ENCODE measurements at places on chromosomes 7 and 10.
A peak's percentile ranks its signal among the peaks of the same experiment; 100 is the strongest.

DNA sequence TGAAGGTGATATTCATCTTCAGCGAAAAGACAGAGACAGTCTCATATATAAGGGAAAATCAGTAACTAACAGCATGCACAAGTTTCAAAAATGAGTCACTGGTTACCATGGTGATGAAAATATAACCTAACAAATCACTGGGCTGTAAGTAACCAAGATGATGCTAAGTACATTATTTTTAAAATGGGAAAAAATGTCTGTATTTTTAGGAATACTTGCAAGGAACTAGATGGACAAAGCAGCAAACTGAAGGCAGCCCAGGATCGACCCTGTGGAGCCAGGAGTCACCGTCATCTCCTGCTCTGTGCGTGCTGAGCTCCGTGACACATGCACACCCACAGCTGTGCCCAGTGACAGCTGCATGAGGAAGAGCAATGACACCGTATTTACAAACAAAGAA, 137.3 kb downstream of the ELMO1 start:
- DNase-seq, result no peak

DNA sequence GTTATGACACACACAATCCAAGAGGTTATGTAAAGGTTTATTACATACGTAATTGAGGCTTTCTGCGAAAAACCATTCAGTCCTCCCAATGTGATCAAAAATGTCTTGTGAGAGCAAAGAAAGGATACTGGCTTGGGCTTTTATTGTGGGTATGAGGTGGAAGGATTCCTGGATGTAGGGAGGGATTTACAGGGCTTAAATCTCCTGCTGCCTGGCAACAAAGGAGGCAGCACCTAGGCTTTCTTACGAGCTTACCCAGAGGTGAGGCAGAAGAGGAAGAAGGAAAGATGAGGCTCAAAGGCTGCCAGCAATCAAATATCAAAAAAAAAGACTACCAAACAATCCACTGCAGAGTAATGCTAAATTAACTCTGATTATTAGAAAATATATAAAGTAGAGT, 1149.5 kb upstream of the POT1 start:
- DNase-seq, result no peak

DNA sequence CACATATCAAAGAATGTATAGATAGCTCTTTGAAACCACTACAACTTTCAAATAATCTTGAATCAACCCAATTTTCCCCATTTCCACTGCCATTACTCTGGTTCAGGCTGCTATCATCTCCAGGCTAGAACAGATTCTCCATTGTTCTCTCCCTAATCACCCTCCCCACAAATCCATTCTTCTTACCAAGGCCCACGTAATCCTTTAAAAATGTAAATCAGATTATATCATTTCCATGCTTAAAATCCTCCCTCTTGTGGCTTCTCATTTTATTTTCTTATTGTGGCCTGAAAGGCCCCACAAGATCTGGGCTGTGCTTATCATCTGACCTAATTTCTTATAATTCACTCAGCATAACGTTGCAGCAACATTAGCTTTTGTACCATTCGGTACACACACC, 3.0 kb upstream of the PON1 start:
- no peak for DNase-seq

DNA sequence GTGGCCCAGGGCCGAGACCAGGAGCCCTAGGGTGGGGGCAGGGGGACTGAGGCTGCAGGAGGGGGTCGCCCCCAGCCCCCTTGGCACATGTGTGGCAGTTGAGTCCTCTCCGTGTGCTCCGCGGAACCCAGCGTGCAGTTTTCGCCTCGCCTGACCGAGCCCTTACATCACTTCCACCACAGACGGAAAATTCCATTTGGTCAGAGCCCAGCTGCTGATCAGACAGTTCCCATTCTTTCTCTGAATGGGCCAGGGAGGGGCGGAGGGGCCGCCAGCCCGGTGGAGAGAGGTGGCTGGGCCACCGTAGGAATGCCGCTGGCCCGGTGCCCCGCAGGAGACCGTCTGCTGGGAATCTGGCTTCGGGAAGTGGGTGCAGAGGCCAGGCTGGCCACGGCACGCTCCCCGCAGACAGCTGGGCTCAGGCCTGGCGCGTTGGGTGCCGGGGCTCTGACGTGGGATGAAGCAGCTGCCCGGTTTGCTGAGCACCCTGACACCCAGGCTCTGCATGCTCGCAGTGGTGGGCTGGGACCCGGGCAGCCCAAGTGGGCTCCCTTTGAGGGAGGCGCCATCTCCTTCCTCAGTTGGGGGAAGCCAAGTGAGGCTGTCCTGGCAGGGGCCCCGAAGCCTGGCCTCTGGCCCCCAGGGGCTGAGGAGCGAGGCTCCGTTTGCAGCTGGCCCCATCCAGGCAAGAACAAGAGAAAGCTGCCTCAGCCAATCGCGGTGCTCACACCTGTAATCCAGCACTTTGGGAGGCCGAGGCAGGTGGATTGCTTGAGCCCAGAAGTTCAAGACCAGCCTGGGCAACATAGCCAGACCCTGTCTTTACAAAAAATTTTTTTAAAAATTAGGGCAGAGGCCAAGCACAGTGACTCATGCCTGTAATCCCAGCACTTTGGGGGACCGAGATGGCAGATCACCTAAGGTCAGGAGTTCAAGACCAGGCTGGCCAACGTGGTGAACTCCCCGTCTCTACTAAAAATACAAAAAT, 9.9 kb downstream of the TTYH3 start:
- DNase-seq, result peak; percentile 85

DNA sequence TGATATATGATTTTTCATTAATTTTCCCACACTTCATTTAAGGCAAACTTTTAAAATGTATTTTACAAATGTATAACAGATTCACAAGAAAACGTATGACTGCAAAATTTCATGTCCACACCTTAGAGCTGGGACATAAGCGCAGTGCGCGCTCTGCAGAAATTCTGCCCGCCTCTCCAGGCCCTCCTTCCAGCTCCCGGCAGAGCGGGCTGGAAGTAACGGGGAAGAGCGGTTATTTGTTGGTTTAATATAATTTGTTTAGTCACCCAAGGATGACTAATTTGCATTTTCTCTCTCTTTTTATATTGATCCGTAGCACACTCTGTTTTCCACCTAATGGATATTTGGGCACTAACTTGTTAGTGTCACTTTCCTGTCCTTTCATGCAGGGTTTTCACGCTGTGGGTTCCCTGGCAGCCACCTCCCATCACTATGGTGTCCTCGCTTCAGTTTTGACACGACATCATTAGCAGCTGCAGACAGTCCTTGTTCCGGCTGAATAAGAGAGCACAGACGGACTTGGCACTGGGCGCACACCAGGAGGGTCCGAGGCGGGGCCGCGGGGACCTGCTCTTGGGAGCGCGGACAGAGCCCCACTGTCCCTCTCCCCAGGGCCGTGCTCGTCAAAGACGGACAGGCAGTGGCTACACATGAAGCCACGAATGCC, 129.2 kb upstream of the SEC61G start:
- DNase-seq, result no peak
